Chondrocyte (in vitro differentiated cells): ENCODE measurements at places on chromosomes 6 and 20. TPM values are rescaled to one million over a fixed set of nuclear protein-coding genes. Genes with fewer than 3 reads are reported as not detected.

FNDC1 gene
- total RNA-seq, result 10.5 to 13.8 TPM (median 12.8 TPM) in 3 replicates

- H3K36me3 ChIP-seq, result no peaks in the 10 kb centered on the region
- H3K27ac ChIP-seq, result peak overlapping the region; percentile 84
- peak overlapping the region; percentile 1 for H3K4me3 ChIP-seq
- DNase-seq, result no peak
- H3K4me1 ChIP-seq, result peaks cover 70% of the 10 kb centered on the region
- no peaks in the 10 kb centered on the region for H3K27me3 ChIP-seq
Measured at GRCh38 chr6:167858086-167858591, 31.4 kb downstream of the AFDN start.

DNA sequence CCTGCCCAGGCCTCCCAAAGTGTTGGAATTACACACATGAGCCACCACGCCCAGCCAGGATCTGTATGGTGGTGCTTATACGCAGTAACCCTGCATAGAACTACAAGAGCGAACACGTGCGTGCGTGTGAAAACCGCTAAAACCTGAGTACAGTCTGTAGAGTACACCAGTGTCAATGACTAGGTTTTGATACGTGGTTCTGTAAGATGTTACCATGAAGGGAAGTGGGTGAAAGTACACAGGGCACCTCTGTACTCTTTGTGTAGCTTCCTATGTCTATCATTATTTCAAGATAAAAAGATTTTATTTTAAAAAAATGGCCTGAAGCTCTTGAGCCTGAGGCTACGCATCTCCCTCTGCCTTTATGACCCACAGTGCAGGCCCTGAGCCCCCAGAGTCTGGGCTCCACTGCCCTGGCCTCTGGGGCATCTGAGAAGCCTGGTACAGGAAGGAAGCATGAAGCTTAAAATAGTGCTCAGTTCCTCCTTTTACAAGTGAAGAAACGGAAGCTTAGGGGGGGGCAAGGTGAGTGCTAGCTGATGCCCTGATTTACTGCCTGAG is 21.6 kb downstream of the LY86 start:
- no peak overlapping the region for H3K4me3 ChIP-seq
- H3K4me1 ChIP-seq, result peaks cover 5% of the 10 kb centered on the region
- DNase-seq, result no peak
- no peaks in the 10 kb centered on the region for H3K36me3 ChIP-seq
- no peak overlapping the region for H3K27ac ChIP-seq

PRDM13 gene
- total RNA-seq, result not detected in 3 replicates

- H3K27ac ChIP-seq, result peak overlapping the region; percentile 33
- no peaks in the 10 kb centered on the region for H3K27me3 ChIP-seq
- no peak for DNase-seq
- H3K36me3 ChIP-seq, result no peaks in the 10 kb centered on the region
- peaks cover 24% of the 10 kb centered on the region for H3K4me1 ChIP-seq
Measured at GRCh38 chr20:17530153-17530552, 1.0 kb downstream of the BFSP1 start.

SRPK1 gene
- 31.2 to 33.0 TPM (median 32.0 TPM) in 3 replicates for total RNA-seq

DNA sequence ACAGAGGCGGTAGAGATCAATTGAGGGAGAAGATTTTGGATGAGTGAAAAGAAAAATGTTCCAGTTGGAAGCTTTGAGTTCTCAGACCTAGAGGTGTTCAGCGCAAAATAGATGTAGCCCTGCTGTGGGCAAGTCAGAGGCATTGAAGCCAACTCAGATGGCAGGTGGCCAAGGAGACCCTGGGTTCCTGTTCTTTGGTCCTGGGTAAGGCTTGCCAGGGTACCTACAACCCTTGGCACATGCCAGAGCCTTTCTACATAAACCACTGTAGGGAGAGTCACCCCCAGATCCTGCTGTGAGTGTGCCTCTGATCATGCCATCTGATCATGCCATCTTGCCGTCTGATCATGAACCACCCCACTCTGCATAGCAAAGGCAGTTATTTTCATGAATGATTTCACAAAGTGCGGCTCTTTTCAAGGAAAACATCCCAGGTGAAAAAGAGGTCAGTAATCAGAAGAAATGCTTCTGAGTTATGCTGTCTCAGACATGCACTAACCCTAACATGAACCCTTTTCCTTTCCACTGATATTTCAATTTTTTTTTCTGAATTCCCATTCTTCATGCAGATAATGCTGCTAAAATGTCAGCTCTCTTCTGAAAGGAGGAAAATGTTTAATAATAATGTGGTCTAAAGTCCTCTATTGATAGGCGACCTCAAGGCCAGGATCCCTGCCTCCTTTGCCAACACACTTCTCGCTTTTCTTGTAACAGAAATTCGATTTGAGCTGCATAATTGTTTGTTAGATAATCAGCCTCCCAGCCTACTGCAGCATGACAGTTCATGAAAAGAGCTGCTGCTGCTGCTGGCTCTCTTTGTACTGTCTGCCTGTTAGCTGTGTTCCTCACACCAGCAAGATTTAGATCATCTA is 153.6 kb downstream of the MTHFD1L start:
- no peak overlapping the region for H3K27ac ChIP-seq
- no peak overlapping the region for H3K4me3 ChIP-seq
- no peaks in the 10 kb centered on the region for H3K27me3 ChIP-seq
- H3K4me1 ChIP-seq, result peaks cover 18% of the 10 kb centered on the region

- H3K4me3 ChIP-seq, result no peak overlapping the region
- no peaks in the 10 kb centered on the region for H3K4me1 ChIP-seq
- no peak overlapping the region for H3K27ac ChIP-seq
- H3K27me3 ChIP-seq, result peaks cover 14% of the 10 kb centered on the region
- no peaks in the 10 kb centered on the region for H3K36me3 ChIP-seq
- no peak for DNase-seq
Measured at GRCh38 chr20:60113771-60114170, 155.5 kb downstream of the CDH26 start.

DNA sequence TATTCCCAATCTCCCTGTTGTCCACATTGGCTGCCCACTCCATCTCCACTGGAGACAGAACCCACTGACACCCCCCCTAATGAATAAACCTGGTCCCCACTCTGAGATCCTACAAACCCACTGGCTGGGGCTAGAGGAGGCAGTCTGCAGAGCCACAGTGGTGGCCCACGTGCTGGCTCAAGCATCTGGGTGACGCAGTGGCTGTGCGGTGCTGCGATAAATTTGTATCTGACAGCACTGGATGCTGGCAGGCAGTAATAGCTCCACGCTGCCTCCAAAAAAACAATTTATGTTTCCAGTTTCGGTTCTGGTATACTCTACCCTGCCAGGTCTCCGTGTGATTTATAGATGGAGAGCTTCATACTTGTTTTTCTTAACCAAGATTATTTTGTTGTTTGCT is 87.1 kb upstream of the SYNDIG1 start:
- H3K4me3 ChIP-seq, result no peak overlapping the region
- peaks cover 13% of the 10 kb centered on the region for H3K4me1 ChIP-seq
- DNase-seq, result no peak
- H3K27me3 ChIP-seq, result peaks cover 2% of the 10 kb centered on the region
- no peak overlapping the region for H3K27ac ChIP-seq

DNA sequence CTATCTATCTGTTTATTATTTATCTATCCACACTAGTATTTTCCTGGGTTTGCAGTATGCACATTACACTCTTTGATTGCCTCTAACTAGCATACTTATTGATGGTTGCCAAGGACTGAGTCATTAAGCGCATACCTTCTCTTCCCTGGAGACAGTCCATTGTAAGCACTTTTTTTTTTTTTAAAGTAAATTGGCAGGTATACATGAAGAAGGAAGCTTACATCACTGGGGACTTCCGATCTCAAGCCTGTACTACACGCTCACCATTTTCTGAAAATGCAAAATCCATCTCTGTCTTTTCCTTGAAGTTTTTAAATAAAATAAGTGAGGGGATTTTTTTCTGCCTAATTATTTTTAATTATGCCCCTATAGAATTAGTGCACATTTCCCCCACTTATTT is 63.5 kb downstream of the HMGN3 start:
- no peak for DNase-seq
- no peak overlapping the region for H3K4me3 ChIP-seq
- no peak overlapping the region for H3K27ac ChIP-seq
- no peaks in the 10 kb centered on the region for H3K36me3 ChIP-seq
- peaks cover 10% of the 10 kb centered on the region for H3K4me1 ChIP-seq

TMEM74B gene
- 0.51 to 0.65 TPM in 2 of 3 replicates, not detected in the other for total RNA-seq

DNA sequence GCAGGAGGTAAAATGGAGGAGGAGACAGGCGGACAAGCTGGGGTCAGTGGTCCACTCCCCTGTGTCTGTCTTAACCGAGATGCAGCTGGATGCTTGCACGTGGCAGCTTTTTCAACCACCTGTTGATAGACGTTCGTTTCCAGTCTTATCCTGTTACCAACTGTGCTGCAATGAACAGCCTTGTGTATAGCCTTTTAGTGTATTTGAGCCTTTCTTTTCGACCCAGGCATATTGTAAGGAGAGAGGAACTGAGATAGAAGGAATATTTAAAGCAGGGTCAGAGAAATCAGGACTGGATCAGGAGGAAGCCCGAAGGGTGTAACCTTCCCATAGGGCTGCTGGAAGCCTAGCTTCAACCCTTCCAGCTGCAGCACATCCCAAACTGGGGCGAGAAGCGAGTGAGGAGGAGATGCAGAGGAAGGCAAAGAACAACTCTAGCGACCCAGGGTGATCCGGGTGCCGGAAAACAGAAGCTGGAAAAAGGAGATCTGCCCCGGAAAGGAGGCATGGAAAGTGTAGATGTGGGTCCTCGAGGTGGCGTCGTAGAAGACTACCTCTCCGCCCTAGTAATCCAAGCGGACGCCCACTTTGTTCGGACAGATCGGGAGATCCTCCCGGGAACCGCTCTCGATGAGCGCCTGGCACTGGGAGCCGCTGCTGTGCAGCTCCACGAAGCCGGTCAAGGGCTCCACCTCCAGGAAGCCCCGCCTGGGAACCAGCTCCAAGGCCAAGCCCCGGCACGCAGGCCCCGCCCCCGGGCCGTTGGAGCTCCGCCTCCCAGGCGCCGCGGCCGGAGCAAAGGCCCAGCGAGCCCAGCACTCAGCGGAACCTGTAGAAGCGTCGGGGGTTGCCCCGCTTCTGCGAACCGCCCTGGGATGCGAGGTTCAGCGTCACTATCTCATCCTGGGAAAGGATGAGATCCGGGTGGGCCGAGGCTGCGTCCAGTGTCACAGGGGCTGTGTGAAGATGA is 11.2 kb downstream of the TRIM31 start:
- H3K27me3 ChIP-seq, result peaks cover 43% of the 10 kb centered on the region
- peaks cover 2% of the 10 kb centered on the region for H3K36me3 ChIP-seq
- peak overlapping the region; percentile 61 for H3K27ac ChIP-seq

- no peaks in the 10 kb centered on the region for H3K4me1 ChIP-seq
- H3K4me3 ChIP-seq, result no peak overlapping the region
- DNase-seq, result no peak
- H3K27me3 ChIP-seq, result no peaks in the 10 kb centered on the region
Measured at GRCh38 chr6:51182827-51183226, 364.2 kb downstream of the TFAP2B start.

DNA sequence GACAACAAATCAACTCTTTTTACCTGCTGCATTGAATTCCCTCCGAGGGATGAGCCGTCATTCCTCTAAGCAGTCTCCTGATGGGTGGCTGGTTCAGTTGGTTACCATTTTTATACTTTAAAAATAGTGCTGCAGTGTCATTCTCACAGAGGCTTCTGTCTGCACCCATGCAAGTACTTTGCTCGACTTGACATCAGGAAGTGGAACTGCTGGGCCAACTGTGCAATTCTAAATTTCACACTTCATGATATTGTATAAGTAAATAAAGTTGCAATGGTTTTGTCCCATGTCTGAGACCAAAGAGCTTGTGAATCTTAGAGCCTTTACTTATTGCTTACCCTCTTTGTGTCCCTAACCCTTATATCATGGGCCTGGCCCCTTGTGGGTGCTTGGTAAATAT is 2.5 kb downstream of the BTN3A1 start:
- H3K27me3 ChIP-seq, result no peaks in the 10 kb centered on the region
- DNase-seq, result no peak
- H3K36me3 ChIP-seq, result peaks cover 6% of the 10 kb centered on the region
- H3K4me3 ChIP-seq, result no peak overlapping the region
- H3K4me1 ChIP-seq, result peaks cover 12% of the 10 kb centered on the region

DNA sequence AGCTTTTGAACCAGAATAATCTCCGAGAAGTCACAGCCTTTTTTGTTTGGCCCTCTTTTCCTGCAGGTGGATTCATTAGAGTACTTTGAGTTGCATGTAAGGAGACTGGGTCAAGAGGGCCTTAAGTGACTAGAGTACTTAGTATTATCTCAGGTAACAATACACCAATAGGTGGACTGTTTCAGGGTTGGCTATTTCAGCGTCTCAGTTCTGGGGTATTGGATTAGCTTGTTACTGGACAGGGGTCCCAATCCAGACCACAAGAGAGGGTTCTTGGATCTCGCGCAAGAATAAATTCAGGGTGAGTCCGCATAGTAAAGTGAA is 47.3 kb upstream of the SLC9A8 start:
- no peak for DNase-seq
- H3K36me3 ChIP-seq, result no peaks in the 10 kb centered on the region
- no peak overlapping the region for H3K27ac ChIP-seq
- peaks cover 17% of the 10 kb centered on the region for H3K4me1 ChIP-seq
- H3K4me3 ChIP-seq, result no peak overlapping the region
- H3K27me3 ChIP-seq, result no peaks in the 10 kb centered on the region

- no peaks in the 10 kb centered on the region for H3K36me3 ChIP-seq
- no peak overlapping the region for H3K27ac ChIP-seq
- no peaks in the 10 kb centered on the region for H3K4me1 ChIP-seq
- no peak overlapping the region for H3K4me3 ChIP-seq
- no peak for DNase-seq
- H3K27me3 ChIP-seq, result peaks cover 15% of the 10 kb centered on the region
Measured at GRCh38 chr6:14630016-14630415, 512.4 kb downstream of the CD83 start.

DNA sequence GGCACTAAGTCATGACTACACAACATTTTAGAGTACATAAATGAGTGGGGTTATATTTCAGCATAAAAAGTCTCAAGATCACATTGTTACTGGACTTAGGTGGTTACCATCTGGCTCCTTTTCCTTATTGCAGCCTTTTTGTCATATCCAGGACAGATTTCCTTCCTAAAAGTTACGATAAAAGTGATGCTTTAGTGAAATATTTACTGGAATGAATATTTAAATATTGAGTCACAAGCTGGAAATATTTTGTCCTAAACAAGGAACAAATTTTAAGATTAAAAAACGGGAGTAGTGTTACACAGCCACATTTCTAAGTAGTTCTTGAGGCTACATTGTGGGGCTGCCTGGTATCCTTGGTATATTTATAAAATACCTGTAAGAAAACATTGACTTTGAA is 52.2 kb downstream of the CDC40 start:
- H3K27ac ChIP-seq, result no peak overlapping the region
- H3K36me3 ChIP-seq, result peaks cover 5% of the 10 kb centered on the region
- H3K4me1 ChIP-seq, result peaks cover 4% of the 10 kb centered on the region
- H3K27me3 ChIP-seq, result no peaks in the 10 kb centered on the region
- no peak overlapping the region for H3K4me3 ChIP-seq

- peaks cover 30% of the 10 kb centered on the region for H3K4me1 ChIP-seq
- no peaks in the 10 kb centered on the region for H3K27me3 ChIP-seq
- DNase-seq, result no peak
- no peak overlapping the region for H3K4me3 ChIP-seq
Measured at GRCh38 chr20:51372966-51373365, 169.6 kb downstream of the NFATC2 start.
